Hematopoietic multipotent progenitor cell (in vitro differentiated cells): ENCODE measurements at places on chromosomes 7 and 10.

- DNase-seq = no peak
These were observed 188.5 kb upstream of the AGR3 start for GRCh38 chr7:17070231-17070708.

DNA sequence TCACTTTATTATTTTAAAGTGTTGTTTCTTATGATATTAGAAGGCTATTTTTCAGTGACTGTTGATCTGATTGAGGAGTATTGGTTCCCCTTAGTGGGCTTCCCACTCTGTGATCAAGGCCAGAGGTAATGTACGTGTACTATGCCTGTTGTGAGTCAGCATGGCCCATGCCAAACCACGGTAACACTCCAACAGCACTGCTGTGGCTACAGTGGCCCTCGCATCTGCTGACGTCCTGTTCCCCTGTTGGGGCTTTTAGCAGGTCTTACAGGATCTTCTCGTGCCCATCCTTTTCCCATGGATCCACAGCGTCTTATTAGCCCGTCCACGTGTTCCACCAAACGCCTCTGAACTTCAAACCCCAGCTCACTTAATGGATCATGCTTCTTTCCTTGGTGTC is 964.6 kb upstream of the CELF2 start:
- no peak for DNase-seq

GRCh38 chr10:48885376-48885775 is 54.3 kb downstream of the LRRC18 start:
- DNase-seq = no peak

- no peak for DNase-seq
These were observed 290.6 kb downstream of the FZD1 start for GRCh38 chr7:91554883-91555282.

GRCh38 chr10:80485946-80486764 is 32.0 kb downstream of the TSPAN14 start:
- no peak for DNase-seq

GRCh38 chr7:154853063-154853726 is 149.7 kb downstream of the PAXIP1 start:
- no peak for DNase-seq

- no peak for DNase-seq
These were observed 3.4 kb downstream of the PDAP1 start for GRCh38 chr7:99404977-99405320.

- no peak for DNase-seq
These were observed 1.1 kb upstream of the RABGEF1 start for GRCh38 chr7:66739477-66739876.

DNA sequence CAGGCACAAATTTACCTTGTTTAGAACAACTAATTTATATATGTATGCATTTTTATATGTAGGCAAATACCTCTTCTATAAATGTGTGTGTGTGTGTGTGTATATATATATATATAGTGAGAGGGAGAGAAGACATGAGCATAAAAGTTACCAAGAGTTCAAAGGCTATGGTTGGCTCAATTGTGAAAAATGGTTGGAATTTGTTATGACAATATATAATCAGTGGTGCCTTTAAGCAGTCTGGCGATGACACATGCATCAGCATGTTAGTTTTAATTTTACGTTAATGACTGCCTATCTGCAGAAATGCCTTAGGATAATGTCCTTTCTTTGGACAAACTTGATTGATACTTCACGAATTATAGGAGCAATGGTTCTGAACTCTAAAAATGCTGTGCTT is 980.8 kb upstream of the LRRTM3 start:
- DNase-seq = no peak

DNA sequence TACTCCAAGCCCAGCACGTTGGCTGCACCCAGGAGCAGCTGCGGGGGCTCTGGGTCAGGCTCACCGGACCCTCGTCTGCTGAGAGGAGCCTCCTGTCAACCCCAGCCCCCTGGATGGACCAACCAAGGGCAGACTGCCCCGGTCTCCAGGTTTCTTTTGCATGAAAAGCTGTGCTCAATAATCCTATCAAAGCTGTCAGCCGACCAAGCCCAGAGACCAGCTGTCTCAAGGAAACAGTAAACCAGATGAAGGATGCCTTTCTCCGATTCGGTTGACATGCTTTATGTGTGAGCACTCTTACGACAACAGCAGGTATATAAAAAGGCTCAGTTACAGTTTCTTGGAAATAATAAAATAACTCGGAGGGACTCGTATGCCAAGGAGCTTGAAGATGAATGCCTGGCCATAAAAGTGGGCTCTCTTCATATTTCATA is 71.6 kb upstream of the BAIAP2L1 start:
- DNase-seq = no peak

DNA sequence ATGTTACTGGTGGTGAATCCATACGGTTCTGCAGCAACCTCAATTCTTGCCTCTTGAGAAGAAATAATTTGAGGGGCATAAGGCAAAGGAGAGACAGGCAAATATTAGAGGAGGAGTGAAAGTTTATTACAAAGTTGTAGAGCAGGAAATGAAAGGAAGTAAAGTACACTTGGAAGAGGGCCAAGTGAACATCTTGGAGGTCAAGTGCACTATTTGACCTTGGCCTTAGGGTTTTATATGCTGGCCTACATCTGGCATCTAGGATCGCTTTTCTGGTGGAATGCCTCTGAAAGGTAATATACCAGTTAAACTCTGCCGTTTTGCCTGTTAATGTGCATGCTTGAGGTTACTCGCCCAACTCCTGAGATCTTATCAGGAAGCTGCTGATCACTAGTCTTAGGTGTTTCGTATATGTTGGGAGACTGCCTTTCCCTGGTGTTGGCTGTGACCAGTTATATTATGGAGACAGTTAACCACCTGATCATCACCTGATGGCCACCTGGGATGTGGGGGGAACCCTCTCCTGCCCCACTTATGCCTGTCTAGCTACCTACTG is 66.1 kb upstream of the CYP2C18 start:
- DNase-seq = no peak

GRCh38 chr10:92547676-92548075 is 26.2 kb downstream of the IDE start:
- DNase-seq = no peak

DNA sequence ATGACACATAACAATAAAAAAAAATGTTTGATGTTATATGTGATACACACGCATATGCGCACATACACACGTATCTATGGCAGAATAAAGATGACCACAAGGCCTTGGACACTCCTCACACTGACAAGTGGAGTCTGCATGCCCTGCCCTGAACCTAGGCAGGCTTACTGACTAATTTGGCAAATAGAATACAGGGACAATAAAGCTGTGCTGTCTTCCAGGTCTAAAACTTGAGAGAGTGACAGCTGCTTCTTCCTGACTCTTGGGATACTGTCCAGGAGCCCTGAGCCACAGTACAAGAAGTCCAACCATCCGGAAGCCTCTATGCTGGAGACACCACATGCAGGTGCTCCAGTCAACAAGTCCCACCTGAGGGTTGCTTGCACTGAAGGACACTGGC is 20.3 kb downstream of the PARD3 start:
- no peak for DNase-seq

DNA sequence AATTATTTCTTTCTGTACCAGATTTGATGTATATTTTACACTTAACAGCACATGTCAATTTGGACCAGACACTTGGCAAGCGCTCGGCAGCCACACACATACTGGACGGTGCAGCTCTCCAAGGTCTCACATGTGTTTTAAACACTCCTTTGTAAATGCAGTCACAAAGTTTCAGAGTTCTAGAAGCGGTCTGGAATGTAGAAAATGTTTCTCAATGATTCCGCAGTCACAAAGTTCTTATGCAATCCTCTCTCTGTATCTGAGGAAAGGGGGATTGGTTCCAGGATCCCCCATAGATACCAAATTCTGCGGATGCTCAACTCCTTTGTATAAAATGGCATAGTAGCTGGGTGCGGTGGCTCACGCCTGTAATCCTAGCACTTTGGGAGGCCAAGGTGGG is 253.0 kb upstream of the GRB10 start:
- no peak for DNase-seq

- DNase-seq = no peak
These were observed 490 bp downstream of the KIN start for GRCh38 chr10:7787150-7787856.

DNA sequence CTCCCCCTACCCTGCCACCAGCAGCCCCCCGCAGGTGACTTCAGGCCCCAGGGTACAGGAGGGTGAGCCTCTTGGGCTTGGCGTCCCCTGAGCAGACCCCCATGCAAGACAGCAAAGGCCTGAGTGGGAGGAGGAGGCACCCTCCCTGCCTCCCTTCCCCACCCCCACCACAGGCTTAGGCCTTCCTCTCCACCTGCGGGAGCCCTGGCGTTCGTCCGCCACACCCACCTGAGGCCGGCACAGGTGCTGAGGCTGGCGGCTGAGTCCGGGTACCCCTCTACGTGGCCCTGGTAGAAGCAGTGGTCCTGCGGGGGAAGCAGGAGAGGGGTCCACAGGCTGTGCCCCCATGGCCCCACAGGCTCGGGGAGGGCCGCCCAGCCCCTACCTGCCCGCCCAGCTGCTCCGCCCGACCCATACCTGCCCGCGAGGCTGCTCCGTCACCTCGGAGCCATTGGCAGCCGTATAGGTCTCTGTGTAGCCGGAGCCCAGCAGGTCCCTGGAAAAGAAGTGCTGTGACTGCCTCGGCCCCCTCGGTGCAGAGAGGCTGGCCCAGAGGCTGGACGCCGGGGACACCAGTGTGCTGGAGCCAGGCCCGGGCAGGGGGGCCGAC is 3.0 kb downstream of the ADAM8 start:
- no peak for DNase-seq

- no peak for DNase-seq
These were observed 97.4 kb upstream of the GPR26 start for GRCh38 chr10:123568751-123569150.
